ENCODE measurements at places on chromosomes 1 and 21.

DNA sequence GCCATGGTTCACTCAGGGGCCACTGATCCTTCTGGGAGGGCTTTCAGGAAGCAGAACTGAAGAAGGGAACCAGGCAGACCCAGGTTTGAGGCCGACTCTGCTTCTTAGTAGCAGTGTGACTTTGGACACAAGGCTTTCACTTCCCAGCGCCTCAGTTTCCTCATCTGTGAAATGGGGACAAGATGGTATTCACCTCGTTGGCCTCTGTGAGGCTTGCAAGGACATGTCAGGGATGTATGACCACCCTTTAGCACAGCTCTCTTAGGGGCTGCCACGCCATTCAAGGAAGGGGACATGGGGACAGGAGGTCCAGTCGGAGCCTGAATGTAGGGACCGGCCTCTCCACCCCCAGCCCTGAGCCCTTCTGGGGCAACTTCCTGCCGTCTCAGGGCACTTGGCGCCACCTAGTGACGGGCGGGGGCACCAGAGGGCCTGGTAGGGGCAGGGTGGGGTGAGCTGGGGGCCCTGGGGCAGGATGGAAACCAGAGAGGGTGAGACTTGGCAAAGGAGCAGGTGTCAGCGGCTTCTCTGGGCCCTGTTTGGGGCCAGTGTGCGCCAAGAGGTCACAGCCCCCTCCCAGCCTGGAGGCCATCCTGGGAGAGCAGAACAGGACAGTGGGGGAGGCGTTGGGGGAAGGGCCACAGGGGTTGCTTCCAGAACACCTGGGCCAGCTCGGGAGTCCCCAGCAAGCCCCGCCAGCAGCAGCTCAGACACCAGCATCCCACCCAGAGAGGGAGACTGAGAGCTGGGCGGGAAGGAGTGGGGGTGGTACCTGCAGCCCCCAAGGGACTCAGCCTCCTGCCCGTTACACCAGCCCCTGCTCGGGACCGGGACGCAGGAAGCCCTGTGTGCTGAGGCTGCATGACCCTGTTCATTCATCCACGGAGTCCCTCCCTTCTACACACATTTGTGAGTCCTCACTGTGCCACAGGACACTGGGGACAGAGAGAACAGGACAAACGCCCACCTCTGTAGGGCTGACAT lies 102.5 kb upstream of the TARDBP start:
- DNase-seq, result no peak

- no peak for DNase-seq
Observed at GRCh38 chr1:224783006-224783651, 146.3 kb upstream of the DNAH14 start.

DNA sequence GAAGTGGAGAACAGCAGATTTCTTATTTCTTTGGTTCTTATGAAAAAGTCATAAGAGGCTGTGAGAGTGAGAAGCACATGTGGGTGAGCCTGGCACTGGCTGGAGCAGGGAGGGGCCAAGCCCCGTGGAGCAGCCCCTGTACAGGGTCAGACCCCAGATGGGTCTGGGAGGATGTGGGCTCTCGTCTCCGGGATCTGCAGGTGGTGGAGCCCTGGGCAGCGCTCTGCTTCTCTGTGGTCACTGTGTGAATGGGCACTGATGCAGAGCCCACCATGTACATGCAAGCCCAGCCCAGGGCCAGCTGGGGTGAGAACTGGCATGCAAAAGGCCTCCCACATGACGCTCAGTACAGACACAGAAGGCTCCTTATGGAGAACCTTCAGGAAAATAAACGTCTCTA lies 67.6 kb downstream of the SIM2 start:
- DNase-seq, result no peak

DNA sequence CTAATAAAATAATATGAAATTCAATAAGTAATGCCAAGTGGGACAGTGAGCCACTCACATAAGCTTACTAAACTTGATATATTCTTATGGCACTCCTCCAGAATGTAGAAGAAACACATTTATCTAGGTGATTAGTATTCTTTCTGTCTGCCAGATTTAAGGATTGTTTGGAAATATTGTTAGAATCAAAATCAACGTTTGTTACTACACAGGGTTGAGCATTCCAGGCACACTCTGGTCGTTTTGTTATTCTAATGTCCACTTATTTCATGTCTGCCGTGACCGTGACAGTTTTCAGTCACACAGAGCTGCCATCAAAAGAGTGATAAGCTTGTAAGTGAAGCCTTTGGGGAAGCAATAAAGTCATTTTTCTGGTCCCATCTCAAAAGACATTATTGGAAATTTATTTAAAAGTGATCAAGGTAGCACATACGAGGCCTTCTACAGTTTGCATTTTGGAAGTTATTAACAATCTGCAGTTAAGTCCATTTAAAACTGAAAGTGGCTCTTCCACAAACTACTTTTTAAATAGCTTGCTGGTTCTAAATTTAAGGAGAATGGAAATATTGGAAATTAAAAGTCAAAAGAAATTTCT lies 38.0 kb downstream of the NFIA start:
- no peak for DNase-seq

DNA sequence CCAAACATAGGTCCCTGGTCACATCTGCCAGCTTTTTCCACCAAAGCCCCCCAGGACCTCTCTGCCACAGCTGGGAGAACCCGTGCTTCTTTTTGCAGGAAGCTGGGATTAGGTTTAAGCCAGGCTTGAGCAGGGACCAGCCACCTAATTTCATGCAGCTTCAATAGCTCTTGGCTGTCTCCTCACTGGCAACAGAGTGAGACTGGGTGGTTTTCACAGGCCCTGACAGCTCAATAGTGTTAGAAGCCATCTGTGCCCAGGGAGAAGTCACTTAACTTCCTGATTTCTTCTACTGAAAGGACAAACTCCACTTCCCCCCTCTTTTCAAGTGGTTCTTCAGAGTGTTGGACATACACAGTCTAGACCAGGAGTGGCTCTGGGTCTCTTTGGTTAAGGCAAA lies 20.4 kb upstream of the SRSF4 start:
- no peak for DNase-seq

DNA sequence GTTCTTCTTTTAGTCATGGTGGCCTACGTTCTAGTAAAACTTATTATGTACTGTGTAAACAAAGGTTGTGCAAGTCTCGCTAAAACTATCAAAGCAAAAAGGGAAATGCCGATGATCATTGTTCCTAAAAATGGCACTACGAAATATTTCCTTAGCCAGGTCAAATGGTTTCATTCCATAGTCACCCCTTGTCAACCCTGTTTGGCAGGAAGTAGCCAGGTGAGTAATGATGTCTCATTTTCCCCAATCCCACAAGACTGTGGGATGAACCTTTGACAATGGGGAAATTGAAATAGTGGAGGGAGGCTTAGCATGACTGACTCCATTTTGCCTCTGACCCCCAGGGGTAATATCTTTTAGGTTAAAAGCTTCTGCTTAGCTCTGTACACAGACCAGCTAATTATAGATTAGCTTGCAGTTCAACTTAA lies 5.6 kb upstream of the REN start:
- no peak for DNase-seq

- no peak for DNase-seq
Observed at GRCh38 chr1:88985032-88985431, 7.4 kb downstream of the KYAT3 start.

GRCh38 chr1:118563981-118564951 lies 379.2 kb upstream of the SPAG17 start:
- no peak for DNase-seq

- no peak for DNase-seq
Observed at GRCh38 chr1:2495546-2495945, 19.5 kb downstream of the PLCH2 start.

DNA sequence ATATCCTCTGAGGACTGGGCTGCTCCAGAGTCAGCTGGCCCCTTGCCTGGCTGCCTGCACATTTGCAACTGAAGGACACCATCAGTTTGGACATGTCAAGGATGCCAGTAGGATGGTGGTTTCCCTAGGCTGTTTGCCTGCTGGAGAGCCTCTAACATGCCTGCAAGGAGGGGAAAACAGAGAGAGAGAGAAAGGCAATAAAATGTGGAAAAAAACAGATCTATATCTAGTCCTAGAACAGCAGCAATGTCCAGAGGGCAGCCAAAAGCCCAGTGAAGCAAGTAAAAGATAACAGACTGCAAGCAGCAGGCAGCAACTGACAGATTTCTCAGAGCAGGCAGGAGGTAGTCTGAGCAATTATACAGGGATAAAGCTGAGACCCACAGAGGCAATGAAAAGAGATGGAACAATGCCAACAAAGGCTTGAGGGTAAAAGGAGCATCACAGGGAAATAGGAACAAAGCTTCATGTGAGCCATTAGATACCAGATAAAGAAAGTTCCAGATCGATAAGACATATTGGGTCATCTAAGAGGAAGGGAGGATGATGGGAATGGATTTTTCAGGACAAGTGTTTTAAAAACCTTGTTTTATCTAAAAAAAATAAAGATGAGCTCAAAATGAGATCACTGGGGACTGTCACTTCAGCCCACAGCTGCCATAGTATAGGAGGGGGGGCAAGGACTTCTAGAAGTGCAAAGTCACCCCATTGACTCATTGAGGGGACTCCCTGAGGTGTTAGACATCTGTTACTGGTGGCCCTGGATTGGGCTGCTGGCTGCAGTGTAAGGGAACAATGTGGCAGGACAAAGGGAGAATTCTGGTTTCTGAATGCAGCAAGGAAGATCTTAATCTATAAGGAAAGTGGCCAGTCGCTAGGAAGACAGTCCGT lies 38.6 kb upstream of the GADD45A start:
- DNase-seq, result peak; percentile 88

DNA sequence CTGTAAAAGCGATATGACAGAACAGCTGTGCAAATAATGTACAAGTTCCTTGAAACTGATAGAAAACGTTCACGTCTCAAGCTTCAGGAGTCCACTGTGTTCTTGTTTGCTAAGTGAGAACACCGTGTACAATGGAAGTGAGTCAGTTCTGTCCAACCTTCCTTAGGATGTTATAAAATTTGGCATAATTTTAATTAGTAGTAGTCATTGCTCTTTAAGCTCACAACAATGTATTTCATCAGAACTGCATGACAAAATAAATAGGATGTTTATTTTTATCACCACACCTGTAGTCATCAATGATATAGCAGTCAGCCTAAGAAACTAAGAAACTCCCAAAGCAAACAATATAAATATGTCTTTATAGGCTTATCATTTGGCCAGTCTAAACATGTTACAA lies 53.0 kb downstream of the RGS2 start:
- DNase-seq, result no peak

- no peak for DNase-seq
Observed at GRCh38 chr21:16072737-16073136, 343.0 kb downstream of the USP25 start.

GRCh38 chr1:44808063-44808937 lies at the start of gene BTBD19:
Gene BTBD19 (plus strand): TSS chr1:44808523. CDS start chr1:44808821, 298 bp downstream.
- DNase-seq, result peak; percentile 87

DNA sequence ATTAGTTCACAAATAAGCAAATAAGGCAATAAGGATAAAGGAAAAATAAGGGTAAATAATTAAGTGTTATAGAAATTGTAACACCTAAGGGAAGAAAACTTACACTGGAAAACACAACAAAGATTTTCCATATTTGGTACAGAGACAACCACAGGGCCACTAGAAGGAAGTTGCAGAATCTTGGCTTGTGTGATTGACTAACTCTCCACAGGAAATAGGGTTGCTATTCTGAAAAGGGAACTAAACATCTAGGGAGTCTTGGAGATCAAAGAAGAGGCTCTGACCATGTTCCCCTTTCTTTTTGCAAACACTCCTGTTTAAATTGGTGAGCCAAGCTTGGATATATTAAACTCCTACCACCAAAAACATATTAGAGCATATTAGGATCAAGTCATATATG lies 59.1 kb downstream of the APCS start:
- no peak for DNase-seq

DNA sequence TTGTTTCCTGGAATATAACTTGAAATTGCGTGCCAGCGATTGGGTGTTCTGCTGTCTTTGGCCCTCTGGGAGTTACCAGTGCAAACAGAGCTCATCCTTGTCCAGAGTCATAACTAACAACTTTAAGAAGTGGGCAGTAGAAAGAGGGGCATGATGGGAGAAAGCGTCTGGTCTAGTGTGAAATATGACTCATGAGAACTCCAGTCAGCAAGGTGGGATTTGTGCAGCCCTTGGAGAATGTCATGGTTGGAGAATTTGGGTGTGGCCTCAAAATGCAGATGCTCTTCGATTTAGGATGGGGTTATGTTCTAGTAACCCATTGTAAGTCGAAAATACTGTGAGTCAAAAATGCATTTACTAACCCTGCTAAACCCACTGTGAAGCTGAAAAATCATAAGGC lies 12.9 kb downstream of the ATP1B1 start:
- DNase-seq, result no peak

DNA sequence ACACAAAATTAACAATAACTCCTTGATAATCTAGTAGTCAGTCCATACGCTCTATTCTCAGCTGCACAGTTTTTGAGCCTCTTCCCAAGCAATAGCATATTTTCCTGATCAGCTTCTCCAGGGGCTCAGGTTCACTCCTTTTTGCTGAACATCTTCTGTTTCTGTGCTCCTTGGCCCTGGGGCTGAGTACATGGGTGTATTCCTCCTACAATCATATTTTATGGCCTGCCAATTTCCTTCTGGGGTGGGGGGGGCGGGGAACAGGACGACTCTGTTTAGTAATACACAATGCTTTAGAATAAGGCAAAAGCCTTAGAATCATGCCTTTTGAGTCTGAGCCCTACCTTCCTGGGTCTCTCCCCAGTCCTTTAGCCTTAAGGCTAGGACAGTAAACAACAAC lies 8.5 kb downstream of the CLDN19 start:
- no peak for DNase-seq

GRCh38 chr1:211677659-211678058 lies 2.2 kb upstream of the NEK2 start:
- DNase-seq, result no peak

DNA sequence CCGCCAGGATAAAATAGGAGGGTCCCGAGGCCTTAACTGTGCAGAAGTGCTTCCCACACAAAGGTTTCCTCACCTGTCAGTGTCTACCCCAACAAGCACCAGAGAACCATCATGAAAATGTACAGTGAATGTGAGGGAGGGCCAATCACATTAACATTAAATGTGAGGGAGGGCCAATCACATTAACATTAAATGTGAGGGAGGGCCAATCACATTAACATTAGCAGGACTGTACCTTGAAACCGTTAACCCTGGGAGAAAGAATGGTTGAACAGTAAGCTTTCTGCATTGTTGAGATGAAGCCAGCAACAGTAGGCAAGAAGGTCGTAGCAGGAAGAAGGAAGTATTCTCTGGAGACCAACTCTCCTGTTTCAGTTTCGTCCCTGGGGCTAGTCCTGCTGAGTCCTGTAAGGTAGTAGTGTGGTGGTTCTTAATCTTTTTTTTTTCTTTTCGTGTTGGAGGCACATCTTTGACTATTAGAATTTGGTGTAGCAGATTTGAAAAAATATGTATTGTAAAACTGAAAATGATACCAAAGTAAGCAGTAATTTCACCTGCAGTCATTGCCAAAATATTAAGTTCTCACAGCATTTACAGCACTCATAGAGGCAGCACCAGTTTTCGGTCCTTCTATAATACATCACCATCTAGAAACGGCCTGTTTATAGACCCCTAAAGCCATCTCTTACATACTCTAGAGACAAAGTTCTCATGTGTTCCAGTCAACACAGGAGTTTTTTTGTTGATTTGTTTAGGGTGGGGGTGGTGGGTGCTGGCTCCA lies 98.6 kb upstream of the PPP2R5A start:
- DNase-seq, result no peak

All from retina (tissue), 1 donor.